Activated T-helper 1 cell treated with anti-CD3 and anti-CD28 coated beads, Interleukin-12 subunit alpha, Interleukin-12 subunit beta, Interleukin-2, Interleukin-4 antibody, amounts not matched to agents 30 ng/mL and 10 ng/mL and 1 ng/mL, durations not matched to agents 14 hours and 24 hours and 36 hours (primary cell): ENCODE measurements at places on chromosomes 16 and 17. TPM values are rescaled to one million over a fixed set of nuclear protein-coding genes. Genes with fewer than 3 reads are reported as not detected.

Gene NAGS
- 0.39 and 0.60 TPM in 2 replicates for total RNA-seq

Gene C1QL1
- 0.39 and 0.54 TPM in 2 replicates for total RNA-seq

Gene VPS35
- total RNA-seq: 81.0 and 87.0 TPM in 2 replicates

Gene ITGAD
- not detected in 2 replicates for total RNA-seq

Gene CHST4
- not detected in 2 replicates for total RNA-seq

Gene MRPL38
- 151 and 160 TPM in 2 replicates for total RNA-seq
